ENCODE measurements at places on chromosomes 12 and 14.

DNA sequence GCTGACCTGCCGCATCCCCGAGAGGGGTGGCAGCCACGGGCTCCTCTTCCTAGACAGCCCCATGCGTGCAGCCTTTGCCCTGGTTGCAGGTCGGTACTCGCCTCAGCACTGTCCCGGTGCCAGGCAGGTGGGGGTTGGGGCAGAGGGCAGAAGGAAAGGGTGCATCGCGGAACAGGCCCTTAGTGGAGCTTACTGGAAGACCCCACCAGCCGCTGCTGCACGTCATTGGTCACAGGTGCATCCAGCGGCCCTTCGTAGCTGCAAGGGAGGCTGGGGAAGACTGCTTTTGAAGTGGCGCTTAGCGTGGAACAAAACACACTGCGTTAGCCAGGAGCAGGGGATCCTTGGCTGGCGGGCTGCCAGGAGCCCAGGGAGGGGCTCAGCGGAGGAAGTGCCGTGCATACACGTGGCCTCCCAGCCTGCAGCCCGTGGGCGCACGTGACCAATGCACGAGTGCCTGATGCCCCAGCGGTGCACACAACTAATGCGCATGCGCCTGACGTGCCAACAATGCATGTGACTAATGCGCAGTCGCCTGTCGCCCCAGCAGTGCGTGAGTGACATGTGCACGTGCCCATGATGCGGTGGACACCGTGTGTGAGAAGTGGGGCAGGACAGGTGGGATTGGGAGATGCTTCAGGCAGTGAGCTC lies 5.0 kb upstream of the EP400 start:
- DNase-seq, result no peak

- peak; percentile 94 for DNase-seq
Observed at GRCh38 chr14:52131640-52132320, 62.9 kb upstream of the NID2 start.

GRCh38 chr12:47740606-47741339 lies 15.5 kb upstream of the ENDOU start:
- DNase-seq, result no peak

DNA sequence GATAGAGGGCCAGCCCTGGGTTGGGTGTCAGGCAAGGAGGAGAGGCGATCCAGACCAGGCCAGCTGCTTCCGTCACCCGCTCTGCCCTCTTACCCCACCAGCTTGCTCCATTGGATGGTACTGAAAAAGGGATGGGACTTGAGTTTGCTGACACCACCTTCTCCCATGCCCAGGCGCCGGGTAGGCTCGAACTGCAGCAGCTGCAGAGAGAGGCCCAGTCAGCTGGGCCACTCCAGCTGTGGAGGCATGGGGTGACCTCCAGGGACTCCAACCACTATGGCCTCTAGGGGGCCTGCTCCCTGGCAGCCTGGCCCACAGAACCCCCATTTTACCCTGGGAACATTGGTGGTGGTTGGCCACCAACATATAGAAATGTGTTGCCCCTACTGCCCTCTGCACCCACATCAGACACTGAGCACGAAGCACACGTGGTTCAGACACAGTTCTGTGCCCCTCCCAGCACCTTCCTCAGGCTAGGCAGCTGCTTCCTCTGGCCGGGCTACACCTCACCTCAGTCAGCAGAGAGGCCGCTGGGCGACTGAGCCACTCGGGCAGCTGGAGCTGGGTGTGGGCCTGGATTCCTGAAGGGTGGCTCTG lies 16.0 kb downstream of the RPS6KL1 start:
- DNase-seq, result no peak

DNA sequence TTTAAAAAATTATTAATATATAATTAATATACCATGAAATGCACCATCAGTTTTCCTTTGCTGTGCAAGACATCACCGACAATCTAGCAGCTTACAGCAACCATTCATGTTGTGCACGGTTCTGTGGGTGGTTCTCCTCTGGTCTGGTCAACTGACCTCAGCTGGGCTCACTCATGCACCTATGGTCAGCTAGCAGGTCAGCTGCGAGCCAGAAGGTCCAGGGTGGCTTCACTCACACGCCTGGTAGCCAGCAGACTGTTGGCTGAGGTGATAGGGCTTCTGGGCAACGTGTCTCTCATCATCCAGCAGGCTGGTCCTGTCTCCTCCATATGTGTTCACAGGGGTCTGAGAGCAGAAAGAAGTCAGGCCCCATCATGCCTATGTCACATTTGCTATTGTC lies 210.4 kb downstream of the KIF26A start:
- DNase-seq, result no peak

DNA sequence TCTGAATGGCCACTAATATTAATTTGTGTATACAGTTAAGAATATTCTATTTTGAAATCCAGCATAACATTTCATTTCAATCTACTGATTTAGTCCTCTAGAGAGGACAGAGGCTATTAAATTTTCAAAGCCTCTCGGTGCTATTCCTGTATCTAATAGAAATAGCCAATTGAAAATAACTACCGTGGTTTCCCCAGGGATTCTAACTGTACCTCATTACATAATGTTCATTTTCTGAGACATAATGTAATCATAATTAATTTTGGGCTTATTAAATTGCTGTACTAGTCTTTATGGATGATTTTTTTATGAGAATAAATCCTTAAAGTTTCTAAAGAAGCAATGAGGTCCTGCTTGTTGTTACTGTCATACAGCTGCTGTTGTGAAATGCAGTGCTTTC lies 38.6 kb upstream of the ACSS3 start:
- DNase-seq, result no peak

GRCh38 chr12:27840229-27840999 lies 60.4 kb upstream of the MANSC4 start:
- DNase-seq, result no peak

DNA sequence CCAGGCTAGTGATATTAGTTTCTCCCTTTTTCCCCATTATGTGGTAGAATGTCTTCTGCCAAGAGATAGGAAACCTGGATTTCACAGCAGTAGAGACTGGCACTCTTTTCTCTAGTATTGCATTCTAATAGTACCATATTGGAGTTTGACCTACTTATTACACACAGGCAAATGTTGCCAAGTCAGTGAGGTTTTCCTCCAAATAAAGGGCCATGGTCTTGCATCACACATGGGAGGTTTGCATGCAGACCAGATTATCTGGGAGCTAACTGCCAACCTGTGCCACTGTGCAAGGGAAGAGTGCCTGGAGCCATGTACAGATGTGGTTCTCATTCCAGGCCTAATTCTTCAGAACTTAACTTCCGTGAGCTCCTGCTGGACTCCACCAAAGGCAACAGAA lies 113.3 kb downstream of the ANO6 start:
- no peak for DNase-seq

DNA sequence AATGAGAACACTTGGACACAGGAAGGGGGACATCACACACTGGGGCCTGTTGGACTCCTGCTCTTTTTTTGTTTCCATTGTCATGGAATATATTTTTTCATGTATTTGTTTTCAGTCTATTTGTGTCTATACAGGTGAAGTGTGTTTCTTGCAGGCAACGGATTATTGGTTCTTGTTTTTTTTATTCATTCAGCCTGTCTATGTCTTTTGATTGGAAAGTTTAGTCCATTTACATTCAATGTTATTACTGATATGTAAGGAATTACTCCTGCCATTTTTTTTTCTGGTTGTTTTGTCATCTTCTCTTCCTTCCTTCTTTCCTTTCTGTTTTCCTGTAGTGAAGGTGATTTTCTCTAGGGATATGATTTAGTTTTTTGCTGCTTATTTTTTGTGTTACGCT lies 18.0 kb upstream of the PTPRO start:
- DNase-seq, result no peak

- DNase-seq, result no peak
Observed at GRCh38 chr12:90958347-90958746, 3.4 kb upstream of the CCER1 start.

DNA sequence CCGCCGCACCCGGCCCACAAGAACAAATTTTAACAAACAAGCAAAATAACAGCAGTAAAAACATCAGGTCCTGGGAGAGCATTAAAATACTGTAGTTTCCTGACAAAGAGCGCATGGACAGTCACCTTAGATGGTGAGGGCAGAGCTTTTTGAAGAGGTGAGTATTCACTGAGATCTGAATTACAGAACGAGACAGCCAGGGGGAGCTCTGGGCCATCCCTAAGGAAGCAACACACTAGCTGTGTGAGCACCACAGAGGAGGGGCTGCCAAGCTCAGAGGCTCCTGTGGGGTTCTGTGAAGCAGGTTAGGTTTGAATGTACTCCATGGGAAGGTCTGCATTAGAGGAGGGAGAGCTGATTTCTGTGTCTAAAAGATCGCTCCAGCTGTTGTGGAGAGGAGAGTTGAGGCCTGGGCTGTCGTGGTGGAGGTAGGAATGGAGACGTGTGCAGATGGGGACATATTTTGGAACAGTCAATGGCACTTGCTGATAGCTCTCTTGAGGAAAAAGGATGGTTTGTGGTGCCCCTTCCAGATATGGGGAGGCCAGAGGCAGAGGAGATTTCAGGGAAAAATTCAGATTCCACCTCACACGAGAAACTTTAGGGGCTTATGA lies 72.9 kb downstream of the TRAFD1 start:
- DNase-seq, result peak; percentile 16

- DNase-seq, result no peak
Observed at GRCh38 chr14:93061380-93062012, 54.2 kb downstream of the ITPK1 start.

DNA sequence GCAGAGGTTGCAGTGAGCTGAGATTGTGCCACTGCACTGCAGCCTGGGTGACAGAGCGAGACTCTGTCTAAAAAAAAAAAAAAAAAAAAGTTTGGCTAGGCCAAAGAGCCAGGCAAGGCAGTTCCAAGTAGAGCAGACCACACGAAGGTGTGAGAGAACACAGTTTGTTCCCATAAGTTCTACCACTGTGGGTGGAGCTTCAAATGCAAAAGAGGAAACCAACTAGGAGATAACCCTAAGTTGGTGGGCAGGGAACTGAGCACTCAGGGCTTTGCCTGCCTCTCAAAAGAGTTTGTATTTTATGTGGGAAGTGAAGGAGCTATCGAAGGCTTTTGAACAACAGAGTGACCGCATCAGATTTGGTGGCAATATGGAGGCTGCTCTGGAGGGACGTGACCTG lies 15.1 kb downstream of the SOCS2 start:
- no peak for DNase-seq

DNA sequence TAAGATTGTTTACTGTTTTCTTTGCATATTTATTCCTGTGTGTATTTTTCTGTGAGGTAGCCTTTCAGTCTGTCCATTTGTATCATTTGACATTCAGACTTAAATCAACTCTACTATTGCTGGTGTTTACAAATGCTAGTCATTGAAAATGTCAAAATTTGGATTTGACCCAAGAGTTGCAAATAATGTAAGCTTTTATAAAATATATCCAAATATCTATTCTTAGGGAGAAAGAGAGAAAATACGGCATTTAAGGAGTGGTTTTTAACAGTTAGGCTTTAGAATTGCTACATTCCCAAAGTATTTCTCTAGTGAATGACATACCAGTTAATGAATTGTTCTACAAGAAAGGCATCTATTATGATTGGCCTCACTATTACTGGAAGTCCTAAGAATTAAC lies 37.9 kb downstream of the FRS2 start:
- DNase-seq, result no peak

DNA sequence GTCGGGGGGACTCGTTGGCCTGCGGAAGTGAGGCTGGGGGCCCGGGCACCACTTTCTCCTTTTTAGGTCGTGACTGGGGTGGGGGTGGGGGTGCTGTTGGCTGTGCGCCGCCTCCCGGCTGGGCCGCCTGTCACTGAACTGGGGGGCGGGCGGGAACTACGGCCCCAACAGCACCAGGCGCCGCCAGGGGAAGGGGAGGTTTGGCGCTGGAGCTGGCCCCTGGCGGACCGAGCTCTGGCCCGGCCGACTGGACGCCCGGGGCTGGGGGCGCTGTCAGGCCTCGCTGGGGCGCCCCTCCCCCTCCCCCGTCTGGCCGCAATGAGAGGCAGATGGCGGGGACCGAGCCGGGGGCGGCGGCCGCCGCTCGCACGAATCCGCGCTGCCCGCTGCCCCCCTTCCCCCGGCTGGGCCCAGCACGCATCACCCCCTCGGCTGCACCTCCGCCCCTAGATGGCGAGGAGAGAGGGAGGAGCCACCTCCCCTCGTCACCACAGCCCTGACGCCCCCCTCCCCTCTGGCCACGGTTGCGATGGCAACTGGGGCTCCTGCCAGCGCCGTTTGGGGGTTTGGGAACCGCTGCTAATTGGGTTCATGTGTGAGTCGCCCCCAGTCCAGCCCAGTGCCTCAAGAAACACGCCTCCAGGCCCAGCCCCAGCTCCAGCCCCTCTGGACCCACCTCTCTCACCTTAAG lies 723 bp downstream of the NFATC4 start:
- no peak for DNase-seq

DNA sequence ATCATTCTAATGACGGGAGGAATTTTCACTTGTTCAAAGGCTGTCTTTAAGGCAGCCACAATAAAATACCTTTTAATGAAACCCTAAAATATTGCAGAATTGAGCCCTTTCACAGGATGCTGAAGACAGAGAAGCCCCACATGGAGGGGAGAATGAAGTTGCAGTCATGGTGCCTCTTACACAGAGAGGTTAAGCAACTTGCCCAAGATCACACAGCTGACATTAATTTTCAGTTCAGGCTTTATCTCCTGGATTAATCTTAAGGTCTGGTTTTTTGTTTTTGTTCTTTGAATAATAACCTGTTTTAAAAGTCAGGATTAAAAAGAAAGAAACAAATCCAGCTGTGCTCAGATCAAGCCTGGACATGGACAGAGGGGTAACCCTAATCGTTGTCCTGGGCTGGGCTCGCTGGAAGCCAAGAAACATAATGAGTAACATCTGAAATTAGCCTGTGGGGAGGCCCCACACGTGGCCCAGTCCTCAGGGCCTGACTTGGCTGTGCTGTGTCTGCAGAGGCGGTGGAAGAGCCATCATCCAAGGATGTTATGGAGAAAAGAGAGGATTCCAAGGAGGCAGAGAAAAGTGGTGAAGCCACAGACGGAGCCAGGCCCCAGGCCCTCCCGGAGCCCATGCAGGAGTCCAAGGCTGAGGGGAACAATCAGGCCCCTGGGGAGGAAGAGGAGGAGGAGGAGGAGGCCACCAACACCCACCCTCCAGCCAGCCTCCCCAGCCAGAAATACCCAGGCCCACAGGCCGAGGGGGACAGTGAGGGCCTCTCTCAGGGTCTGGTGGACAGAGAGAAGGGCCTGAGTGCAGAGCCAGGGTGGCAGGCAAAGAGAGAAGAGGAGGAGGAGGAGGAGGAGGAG lies 8.0 kb downstream of the CHGA start:
- no peak for DNase-seq

GRCh38 chr12:107475900-107476299 lies 209.7 kb upstream of the PWP1 start:
- DNase-seq, result no peak

DNA sequence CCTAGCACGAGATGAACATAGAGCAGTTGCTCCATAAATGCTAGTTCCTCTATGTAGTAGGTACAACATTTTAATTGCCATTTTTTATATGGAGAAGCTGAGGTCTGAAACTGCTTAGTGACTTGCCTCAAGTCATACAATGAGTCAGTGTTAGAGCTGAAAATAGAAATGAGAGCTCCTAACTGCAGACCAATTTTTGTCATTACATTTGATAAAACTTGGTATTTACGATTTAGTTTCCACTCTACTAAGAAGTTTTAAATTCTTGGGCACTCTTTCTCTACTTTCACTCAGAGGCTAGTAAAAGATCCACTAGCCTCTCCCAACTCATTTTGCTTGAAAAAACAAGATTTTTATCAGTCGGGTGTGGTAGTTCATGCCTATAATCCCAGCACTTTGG lies 8.1 kb upstream of the TMED10 start:
- no peak for DNase-seq

GRCh38 chr12:80862531-80862930 lies 75.2 kb downstream of the LIN7A start:
- DNase-seq, result no peak

Measured in kidney capillary endothelial cell (primary cell).